ENCODE measurements at places on chromosomes 5 and 9. TPM values are rescaled to one million over a fixed set of nuclear protein-coding genes. Genes with fewer than 3 reads are reported as not detected.

GRCh38 chr5:127572930-127573329, 55.5 kb downstream of the PRRC1 start:
- DNase-seq = no peak

DNA sequence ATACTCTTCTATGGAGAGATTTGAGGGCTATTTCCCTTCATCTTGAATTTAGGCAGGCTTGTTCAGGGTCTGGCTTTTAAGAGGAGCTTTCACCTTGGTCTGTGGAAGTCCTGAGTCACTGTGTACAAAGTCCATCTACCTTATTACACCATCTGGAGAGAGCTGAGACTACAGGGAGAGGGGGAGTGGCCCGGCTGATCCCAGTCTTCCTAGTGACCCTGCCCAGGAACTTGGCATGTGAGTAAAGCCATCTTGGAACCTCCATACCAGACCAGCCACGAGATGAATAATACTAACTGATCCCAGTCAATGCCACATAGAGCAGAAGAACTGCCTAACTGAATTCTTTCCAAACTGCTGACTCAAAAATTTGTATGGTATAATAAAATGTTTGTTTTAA, 8.4 kb upstream of the IL6ST start:
- DNase-seq = no peak

The NEUROG1 gene
- not detected for total RNA-seq

- no peak for DNase-seq
Measured at GRCh38 chr5:169706758-169707450, 69.8 kb downstream of the DOCK2 start.

- no peak for DNase-seq
Measured at GRCh38 chr5:114898602-114899001, 271.1 kb downstream of the TRIM36 start.

Measured in activated CD4-positive, alpha-beta T cell treated with anti-CD3 and anti-CD28 coated beads, Interleukin-2, amount 10 ng/mL, durations not matched to agents 24 days and 14 days (primary cell).